NCI-H146 (cell line): ENCODE measurements at places on chromosomes 7 and 10.

GRCh38 chr7:562374-562675 is 42.7 kb upstream of the PDGFA start:
- DNase-seq = no peak

DNA sequence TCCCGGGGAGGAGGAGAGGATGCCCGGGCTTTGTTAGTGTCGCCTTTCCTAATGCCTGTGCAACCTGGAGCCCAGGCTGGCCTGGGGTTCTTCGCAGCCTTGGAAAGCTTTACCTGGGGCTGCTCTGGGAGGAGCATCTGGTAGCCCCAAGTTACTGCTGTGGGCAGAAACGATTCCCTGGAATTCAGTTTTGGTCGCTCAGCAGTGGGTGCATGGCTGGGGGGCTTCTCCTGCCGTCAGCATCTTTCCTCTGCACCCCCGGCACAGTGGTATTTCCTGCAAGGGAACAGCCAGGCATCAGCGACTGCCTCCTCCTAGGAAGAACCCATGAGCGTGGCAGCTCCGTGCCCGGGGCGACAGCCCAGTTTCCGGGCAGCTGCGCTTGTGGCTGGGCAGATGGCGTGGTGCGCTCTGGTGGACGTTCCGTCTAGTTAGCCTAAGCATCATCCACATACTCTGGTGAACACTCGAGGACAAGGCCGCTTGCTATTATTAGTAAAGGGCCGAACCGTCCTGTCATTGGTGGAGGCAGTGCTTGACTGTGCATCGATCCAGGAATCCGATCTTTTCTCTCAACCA is 107.0 kb upstream of the BTBD16 start:
- DNase-seq = no peak

GRCh38 chr10:129816656-129817045 is 147.4 kb downstream of the EBF3 start:
- DNase-seq = no peak

DNA sequence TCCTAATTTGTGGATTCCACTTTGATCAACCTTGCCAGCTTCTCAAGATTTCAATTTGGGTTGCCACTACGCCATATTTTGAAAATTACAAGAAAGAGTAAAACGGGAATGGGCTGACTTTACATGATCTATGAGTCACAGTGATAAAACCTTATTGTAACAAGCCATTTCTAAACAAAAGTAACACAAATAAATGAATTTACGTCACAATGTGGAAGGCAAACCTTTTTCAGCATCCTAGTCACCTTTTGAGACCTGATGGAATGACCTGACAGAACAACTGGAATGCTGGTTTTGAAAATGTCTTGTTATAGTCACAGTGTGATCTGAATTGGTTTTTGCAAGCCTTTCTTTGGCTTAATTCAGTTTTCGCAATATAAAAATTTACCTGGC is 85.9 kb downstream of the CDK6 start:
- DNase-seq = no peak

- DNase-seq = no peak
Measured at GRCh38 chr7:81162771-81163525, 244.1 kb upstream of the SEMA3C start.

GRCh38 chr10:114260366-114260765 is 21.3 kb downstream of the VWA2 start:
- DNase-seq = no peak

- no peak for DNase-seq
Measured at GRCh38 chr7:137096607-137097006, 228.2 kb downstream of the CHRM2 start.

DNA sequence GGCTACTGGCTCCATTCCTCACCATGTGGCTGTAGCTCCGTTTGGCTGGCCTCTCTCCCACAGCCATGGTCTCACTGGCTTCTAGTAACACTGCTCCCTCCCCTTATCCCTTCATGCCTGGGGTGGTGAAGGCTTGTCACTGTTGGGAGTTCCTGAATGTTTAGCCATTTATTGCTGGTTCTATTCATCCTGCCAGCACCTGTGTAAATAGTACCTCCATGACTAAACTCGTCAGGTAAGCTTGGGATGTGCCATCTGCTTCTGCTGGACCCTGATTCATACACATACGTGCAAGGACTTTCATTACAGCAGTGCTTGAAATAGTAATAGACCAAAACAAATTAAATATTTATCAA is 61.6 kb downstream of the CCDC71L start:
- DNase-seq = peak; percentile 99

DNA sequence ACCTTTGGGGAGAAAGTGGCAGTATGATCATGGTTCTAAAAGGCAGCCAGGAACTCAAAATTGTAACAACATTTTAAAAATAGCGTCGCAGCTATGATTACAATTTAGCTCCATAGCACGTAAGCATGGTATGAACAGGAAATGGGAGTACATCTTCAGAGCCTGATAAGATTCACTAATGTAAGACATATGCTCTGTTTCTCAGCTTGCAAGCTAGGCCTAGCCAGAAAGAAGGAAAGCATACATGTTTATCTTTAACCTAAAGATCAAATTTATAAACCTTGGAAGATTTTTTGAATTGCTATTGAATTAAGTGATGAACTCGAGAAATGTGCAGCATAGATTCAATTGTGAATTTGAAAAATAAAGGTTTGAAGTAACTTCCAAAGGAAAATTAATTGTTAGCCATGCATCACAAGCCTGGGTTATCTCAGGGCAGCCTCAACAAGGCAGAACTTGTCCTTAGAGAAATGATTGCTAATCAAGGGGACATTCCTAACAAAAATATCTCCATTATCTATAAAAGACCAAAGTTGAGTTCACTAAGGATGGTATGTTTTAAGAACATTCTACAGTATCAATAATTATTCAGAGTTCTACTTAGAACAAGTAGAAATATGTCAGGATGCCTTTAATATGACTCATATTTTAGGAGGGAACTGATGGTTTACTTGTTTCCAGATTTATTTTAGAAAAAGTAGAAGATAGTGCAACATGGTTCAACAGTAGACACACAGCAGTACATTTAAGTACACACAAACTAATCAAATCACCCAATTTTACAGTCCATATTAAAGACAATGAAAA is 38.8 kb upstream of the SEPTIN7 start:
- DNase-seq = no peak

DNA sequence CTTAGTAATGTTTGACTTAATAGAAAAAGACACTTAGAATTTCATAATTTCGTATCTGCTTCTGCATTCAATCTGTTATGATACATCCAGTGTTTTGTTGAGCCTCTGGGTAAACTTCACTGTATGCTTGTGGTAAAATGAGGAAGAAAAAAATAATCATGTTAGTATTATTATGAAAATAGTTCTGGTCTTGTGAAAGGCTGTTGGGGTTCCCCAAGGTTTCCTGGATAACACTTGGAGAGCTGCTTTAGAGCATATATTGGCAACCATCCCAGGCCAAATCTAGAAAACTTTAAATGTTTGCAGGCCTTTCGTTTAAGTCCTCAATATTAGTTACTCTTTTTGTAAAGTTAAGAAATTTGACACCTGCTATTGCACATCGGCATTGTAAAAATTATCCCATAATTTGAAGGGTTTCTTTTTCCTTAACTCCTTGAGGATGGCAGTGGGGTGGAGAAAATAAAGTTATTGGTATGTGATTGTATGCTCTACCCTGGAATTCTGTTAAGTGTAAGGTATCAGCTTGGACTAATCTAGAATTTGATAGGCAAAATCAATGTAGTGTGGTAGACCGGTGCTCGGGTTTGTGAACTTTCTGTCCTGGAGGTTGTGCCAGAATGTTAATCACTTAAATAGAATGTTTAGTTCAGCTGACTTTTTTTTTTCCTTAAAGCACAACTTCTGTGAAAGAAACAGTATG is 54.5 kb downstream of the WAC start:
- no peak for DNase-seq

- DNase-seq = no peak
Measured at GRCh38 chr10:13853854-13854253, 267.1 kb downstream of the PRPF18 start.

DNA sequence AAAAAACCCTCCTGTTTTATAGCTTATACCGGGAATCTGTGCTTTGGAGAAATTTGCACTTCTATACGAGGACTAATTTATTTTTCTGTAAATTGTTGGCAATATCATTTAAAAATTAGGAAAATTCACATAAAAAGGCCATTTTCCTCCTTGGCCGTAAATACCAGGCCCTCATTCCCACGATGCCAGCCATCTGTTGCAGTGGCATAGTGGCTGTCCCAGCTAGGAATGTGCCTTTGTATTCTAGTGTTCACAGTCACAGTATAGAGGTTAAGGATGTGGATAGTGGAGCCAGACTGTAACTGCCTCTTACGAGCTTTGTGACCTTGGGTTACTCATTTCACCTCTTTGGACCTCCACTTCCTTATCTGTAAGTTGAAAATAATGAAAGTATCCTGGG is 312.5 kb downstream of the GPR158 start:
- no peak for DNase-seq

DNA sequence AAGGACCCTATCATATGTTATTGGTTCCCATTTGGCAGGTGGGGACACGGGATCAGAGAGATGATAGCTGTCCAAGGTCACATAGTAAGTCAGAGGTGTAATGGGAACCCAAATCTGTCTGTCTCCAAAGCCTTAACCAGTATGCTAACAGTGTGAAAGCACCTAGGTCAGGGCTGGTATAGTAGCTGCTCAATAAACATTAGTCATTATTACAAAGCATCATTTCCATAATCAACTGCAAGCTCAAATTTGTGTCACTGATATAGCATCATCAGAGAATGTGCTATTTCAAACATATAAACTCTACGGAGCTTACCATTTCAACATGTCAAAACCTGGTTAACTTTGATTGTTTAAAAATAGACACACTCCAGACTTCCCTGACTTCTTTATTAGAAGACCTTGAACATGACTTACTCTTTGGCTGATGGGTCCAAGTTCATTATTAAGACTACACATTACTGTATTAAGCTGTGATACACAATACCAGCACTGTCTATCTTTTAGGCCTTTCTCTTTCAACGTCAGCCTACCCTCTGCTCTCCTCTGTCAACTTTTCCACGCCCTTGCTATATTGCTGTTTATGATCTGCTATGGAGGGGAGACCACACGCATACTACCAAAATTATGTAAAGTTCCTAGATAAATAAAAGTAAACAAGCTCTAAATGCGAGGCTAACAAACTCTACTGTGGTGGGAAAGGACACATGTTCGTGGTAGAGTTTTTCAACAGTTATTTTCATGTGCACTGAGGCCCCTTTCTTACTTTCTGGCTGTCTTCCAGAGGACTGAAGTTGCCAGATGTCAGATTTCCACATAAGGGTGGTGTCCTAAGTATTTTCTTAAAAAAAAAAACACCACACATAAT is 33.6 kb downstream of the DNMBP start:
- DNase-seq = no peak

- no peak for DNase-seq
Measured at GRCh38 chr7:115533785-115534184, 496.8 kb downstream of the TFEC start.

GRCh38 chr7:132152131-132152889 is 424.0 kb downstream of the PLXNA4 start:
- DNase-seq = no peak

DNA sequence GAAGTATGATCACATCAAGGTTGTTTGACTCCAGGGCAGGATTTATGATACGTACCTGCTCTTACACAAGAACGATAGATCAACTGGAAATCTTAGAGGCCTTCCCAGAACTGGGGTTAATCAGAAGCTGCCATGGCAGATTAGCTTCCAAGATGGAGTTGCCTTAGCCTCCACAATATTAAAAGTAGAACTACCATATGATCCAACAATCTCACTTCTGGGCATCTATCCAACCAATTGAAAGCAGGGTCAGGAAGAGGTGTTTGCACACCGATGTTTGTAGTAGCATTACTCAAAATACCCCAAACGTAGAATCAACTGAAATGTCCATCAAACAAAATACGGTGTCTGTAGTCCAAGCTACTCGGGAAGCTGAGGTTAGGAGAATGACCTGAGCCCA is 6.6 kb downstream of the PILRB start:
- no peak for DNase-seq
